ENCODE measurements at places on chromosomes 2 and 18.

GRCh38 chr2:44495035-44495434 lies 133.3 kb downstream of the CAMKMT start:
- DNase-seq: no peak

DNA sequence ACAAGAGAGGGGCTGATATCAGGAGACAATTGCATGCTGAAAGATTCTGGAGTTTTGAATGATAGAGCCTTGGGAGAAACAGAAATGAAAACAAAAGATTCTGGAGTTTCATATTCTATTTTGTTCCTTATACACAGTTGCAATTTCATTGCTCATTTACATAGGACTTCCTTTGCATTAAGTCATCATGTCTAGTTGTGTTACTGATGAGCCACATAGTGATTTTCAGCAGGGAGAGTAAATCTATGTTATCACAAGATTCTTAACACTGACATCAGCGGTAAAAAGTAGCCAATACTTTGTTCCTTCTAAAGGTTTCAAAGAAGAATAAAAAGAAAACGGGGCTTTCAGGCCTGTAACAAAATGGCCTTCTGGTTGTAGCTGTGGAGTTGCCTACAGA lies 7.1 kb downstream of the ADAM17 start:
- DNase-seq: no peak

GRCh38 chr2:17538844-17539554 lies 1.5 kb upstream of the VSNL1 start:
- no peak for DNase-seq

- no peak for DNase-seq
These were observed 533 bp downstream of the DHX57 start for GRCh38 chr2:38875227-38875575.

GRCh38 chr2:15984368-15985255 lies 44.3 kb downstream of the MYCN start:
- no peak for DNase-seq

GRCh38 chr18:31920277-31920676 lies 22.7 kb downstream of the TRAPPC8 start:
- DNase-seq: no peak

DNA sequence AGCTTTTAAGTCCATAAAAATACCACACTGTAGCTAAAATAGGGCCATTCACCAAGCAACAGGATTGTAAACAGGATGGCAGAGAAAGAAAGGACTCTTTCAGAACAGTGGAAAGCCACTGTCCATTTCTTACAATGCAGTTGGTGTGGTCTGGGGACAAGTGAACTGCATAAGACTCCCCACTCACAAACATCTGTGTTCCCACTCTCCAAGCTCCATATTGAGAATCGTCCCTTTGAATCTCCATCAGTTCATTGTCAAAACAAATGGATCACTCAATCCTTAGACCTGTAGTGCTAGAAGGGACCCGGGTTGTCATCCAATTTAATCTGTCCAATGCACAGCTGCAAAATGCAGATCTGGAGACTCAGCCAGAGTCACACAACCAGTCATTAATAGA lies 347.4 kb upstream of the KLHL29 start:
- DNase-seq: no peak

DNA sequence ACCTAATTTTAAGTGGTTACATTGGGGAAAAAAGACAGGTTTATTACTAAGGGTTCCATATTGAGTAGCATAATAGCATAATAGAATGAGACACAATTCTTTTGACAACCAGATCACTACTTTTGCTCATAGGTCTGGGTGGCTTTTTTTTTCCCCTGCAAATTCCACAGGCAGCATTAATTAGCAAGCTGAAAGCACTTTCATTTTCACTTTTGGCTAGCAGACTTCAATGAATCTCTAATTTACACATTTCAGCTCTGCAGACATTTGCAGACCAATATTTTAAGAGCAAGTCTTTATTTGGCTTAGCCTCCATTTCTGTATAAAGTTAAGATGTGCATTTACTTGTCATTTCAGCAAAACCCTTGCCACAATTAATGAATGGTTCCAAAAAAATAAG lies 185.5 kb downstream of the NOL4 start:
- no peak for DNase-seq

DNA sequence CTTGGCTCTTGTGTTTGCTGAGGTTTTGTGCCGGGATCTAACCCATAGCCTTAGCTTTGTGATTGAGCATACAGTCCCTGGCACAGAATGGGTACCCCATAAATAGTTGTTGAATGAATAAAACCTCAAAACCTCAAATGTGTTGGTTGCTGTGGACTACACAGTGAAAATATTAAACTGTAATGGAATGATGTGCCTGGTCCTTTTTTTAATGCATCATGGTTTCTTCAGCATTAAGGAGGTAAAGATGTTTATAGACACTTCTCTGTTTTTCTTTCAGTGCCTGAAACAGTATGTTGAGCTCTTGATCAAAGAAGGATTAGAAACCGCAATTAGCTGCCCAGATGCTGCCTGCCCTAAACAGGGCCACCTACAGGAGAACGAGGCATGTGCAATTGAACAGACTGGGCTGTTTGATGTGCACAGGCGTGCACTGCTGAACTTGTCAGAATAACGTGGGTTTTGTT lies 97.0 kb downstream of the RNF144A start:
- no peak for DNase-seq

- no peak for DNase-seq
These were observed 9.0 kb upstream of the TET3 start for GRCh38 chr2:73975731-73976130.

DNA sequence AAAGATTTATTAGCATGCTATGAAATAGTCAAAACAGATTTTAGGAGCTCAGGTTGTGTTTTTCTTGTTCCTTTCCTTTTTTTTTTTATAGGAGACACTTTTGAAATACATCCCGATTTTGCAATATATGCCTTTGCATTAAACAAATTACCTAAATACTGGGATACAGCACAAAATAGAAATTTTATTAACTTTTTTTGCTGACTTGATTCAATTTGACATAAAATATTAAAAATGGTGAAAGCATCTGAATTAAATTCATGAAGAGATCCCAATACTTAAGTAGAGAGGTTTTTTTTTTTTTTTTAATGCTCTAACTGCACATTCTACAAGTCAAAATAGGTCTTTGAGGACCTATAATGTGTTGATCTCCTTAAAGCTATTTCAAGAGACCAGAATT lies 939.5 kb upstream of the CHAC2 start:
- no peak for DNase-seq

GRCh38 chr2:105397953-105398335 lies 907 bp downstream of the FHL2 start:
- no peak for DNase-seq

DNA sequence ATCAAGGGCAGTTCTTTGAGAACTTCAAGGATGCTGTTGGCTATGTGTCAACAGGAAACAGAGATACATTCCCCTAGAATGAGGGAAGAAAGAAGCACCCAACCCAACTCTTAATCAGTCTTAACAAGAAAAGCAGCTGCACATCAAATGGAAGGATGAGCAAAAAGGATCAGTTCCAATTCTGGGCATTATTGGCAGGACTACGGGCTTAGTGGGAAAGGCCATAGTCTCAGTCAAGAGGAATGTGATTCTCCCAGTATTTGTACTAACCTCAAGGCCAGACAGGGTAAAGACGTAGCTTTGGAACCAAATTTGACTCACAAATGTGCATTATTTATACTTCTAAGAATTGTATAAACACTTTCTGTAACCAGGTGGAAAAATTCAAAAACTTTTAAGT lies 18.2 kb downstream of the BMP10 start:
- DNase-seq: no peak

- no peak for DNase-seq
These were observed 308.3 kb downstream of the DLGAP1 start for GRCh38 chr18:4146797-4147196.

GRCh38 chr2:233650981-233651380 lies 14.7 kb downstream of the UGT1A10 start:
- no peak for DNase-seq

- no peak for DNase-seq
These were observed 31.1 kb downstream of the HK2 start for GRCh38 chr2:74864728-74865722.

GRCh38 chr2:177547122-177547521 lies 154.5 kb downstream of the AGPS start:
- DNase-seq: peak; percentile 19

- no peak for DNase-seq
These were observed 438.8 kb upstream of the CDH20 start for GRCh38 chr18:60894254-60894945.

DNA sequence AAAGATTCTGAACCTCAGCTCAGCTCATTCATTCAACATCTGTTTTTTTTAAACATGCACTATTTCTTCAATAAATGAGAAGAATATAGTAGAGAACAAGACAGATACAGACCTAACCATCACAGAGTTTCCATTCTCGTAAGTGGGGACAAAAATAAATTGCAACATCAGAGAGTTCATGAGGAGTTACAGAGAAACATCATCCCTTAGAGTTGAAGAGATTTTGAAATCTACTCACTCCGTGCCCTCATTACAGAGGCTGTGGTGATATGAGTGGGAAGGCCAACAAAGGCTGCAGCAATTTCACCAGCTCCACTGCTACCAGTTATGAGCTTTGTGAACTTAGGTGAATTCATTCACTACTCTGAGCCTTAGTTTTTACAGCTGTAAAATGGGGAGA lies 399.3 kb downstream of the BCL11A start:
- DNase-seq: no peak

GRCh38 chr2:143124445-143124844 lies 4.8 kb upstream of the ARHGAP15 start:
- DNase-seq: no peak

- DNase-seq: no peak
These were observed 450.8 kb downstream of the EIPR1 start for GRCh38 chr2:2926858-2927175.

GRCh38 chr2:173831312-173832229 lies 133.6 kb downstream of the SP3 start:
- DNase-seq: no peak

DNA sequence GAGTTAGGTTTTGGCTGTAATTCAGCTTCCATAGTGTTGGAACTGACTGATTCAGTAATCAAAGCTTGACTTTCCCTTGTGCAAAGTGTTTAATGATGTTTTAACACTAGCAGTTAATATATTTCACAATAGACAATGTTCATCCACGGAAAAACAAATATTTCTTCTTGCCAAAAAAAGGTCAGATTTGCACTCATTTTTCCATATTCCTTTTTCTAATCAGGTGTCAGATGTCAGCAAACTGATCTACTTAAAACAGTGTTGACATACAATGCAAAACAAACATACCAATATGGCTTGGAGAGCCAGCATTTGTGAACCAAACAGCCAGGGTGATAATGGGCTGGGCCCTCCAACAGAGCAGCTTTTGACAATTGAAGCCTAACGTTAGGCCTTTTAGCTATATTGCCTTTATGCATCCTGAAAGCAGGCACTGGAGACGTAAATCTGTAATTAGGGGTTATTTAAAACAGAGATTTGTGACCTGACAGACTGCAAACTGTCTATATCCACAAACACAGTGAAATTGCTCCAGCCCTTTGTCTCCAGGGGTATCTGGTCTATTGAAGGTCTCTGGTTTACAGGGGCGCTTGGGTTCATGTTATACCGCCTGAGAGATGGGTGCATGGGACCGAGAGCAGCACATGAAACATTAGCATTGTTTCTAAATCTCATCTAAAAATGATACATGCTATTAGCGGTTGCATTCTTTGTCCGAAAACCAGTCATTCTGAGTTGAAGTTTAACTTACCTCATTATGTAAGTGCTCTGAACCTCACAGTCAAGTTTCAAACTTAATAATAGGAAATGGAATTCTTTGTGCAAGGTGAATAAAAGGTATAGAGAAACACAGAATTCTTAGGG lies 7.1 kb upstream of the CDCA7 start:
- no peak for DNase-seq

- no peak for DNase-seq
These were observed 27.3 kb upstream of the BIN1 start for GRCh38 chr2:127134235-127134634.

DNA sequence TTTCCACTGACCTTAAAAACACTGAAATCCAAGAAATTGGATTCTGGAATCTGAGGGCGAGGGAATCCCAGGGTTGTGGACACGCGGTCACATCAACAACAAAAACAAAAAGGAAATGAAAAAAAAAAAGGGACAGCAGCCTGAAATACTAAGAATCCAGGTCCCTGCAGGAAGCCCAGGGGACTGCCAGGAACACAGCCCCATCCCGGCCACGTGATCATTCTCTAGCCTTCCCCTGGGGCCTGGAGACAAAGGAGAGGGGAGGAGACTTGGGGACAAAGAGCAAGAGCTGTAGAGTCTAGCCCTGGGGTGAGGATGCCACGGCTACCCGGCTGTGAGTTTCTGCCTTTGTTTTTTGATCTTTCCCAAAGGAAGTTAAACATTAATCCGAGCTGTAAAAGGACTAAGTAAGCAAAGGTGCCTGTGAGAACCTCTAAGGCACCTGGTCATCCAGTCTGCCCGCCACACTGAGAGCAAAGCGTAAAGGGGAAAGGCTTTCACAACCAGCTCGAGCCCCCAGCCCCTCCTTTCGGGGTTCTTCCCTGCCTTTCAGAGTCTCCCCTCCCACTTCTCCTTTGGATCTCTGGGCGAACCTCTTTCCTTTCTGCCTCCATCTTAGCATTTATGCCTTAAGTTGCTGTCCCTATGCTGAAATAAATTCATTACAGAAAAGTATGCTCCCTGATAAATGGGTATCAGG lies 57.9 kb upstream of the MSH2 start:
- DNase-seq: no peak

DNA sequence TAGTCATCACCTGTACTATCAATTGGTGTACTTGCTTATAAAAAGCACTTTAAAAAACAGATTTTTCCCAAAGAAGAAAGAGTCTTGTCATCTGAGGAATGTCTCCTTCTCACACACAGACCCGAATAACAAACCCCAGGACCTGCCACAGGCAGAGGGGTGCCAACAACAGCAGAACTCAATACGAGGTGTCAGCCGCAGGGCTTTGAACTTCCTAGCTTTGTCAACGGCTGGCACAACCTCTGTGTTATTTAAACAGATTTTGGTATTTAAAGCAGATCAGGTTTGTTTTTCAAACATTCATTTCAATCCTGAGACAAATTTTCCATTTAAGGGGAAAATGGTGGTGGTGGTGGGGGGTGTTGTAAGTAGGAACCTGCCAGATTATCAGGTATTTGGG lies 138.4 kb upstream of the RIOK3 start:
- no peak for DNase-seq

- no peak for DNase-seq
These were observed 5.8 kb downstream of the ATL2 start for GRCh38 chr2:38371235-38371634.

DNA sequence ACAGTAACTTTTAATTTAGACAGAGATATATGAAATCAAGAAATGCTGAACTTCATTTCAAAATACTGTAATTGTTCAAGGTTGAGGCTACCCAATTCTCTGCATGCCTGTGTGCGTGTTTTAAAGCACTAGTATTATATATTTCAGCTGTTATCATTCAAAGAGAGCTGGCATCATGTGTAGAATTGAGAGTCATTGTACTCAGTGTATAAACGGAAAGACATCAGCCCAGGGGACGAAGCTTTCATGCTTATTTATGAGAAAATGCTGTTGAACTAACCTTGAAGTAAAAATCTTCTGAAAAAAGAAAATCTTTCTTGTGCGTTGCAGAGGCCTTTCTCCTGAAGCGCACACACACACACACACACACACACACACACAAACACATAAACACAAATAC lies 48.4 kb downstream of the MYCN start:
- DNase-seq: no peak
